ENCODE measurements at places on chromosomes 11 and 22.

DNA sequence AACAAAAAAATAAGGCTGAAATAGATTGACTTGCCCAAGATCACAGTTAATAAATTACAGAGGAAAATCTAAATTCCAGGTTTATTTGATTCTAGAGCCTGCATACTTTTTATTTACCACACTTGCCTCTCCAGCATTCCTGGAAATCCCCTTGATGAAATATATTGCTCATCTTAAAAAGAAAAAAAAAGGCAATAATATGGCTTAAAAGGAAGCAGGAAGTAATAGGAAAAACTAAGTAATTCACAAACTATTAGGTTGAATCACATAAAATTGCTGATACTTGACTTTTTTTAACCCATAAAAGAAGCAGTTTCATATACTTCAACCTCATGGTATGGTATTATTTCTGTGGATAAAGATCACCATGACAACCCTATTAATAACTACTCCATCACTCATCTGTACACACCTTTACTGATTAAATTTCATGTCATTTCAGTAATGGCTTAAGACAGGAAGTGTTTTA, 52.9 kb downstream of the COPB1 start:
- no peak for DNase-seq

GRCh38 chr22:38240734-38241252, 32.0 kb downstream of the TMEM184B start:
- no peak for DNase-seq

GRCh38 chr22:35476341-35476740, 64.3 kb upstream of the RASD2 start:
- DNase-seq: no peak

DNA sequence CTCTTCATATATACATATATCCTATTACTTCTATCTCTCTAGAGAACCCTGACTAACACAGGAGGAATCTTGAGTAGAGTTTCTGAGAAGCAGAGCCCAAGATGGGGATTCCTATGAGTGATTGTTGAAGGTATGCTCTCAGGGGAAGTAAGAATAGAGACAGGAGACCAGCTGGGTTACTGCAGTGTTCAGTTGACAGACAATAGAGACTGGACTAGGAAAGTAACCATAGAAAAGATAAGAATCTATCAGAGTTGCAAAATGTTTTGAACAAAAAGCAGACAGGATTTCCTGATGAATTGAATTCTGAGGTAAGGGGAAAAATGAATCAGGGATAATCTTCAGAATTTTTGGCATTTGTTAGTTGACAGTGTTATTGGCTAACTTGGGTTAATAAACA, 54.4 kb downstream of the SLC17A6 start:
- no peak for DNase-seq

DNA sequence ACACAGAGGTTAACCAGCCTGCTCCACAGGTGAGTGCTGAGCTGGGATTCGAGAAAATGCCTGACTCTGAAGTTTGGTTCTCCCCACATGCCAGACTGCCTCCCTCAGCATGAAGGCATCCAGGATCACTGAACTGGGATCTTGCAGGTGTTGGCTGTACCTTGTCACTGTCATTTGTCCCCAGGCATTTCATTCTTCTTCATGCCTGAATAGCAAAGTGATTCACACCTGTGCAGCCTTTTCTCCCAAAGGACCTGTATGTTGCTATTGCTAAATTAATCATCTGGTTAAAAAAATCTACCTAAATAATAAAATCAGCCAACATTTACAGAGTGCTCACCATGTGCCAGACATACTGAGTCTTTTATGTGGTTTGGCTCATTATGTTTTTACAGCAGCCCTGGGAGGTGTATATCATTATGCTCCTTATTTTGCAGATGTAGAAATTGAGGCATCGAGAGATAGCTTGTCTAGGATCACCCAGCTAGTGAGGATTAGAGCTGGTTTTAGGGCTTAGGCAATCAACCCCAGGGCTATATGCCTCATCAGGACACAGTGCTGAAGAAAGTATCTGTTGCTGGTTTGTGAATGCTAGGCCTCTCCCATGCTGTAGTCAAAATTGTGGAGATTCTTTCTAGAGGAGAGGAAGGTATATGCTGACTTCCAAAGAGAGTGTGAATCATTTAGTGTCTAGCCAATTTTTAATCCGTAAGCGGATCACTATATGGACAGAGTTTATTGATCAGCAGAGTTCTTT, 204.4 kb downstream of the HIPK3 start:
- DNase-seq: no peak
